ENCODE measurements at places on chromosomes 7 and 10. TPM values are rescaled to one million over a fixed set of nuclear protein-coding genes. Genes with fewer than 3 reads are reported as not detected.

PGAM2 gene
- total RNA-seq: 9.7 TPM

PDK4 gene
- total RNA-seq: 61.3 TPM

- DNase-seq: no peak
These were observed 52.0 kb downstream of the ABCC2 start for GRCh38 chr10:99834410-99834809.

DNA sequence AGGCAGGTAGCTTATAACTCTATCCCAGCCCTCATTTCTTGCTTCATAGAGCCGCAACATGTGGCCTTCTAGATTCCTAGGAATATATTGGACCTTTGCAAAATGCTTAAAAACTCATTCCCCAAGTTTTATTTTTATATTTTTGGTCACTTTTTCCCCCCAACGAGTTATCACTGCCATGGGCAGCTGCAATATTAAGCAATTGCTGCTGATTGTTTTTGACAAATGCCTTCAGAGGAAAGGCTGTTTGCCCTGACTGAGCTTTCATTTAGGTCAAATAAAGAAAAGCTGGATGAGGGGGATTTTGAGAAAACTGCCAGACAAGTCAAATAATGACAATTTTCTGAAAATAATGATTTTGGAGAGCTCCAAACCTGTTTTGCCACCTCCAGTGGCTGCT, 976.9 kb upstream of the MBL2 start:
- no peak for DNase-seq

DNA sequence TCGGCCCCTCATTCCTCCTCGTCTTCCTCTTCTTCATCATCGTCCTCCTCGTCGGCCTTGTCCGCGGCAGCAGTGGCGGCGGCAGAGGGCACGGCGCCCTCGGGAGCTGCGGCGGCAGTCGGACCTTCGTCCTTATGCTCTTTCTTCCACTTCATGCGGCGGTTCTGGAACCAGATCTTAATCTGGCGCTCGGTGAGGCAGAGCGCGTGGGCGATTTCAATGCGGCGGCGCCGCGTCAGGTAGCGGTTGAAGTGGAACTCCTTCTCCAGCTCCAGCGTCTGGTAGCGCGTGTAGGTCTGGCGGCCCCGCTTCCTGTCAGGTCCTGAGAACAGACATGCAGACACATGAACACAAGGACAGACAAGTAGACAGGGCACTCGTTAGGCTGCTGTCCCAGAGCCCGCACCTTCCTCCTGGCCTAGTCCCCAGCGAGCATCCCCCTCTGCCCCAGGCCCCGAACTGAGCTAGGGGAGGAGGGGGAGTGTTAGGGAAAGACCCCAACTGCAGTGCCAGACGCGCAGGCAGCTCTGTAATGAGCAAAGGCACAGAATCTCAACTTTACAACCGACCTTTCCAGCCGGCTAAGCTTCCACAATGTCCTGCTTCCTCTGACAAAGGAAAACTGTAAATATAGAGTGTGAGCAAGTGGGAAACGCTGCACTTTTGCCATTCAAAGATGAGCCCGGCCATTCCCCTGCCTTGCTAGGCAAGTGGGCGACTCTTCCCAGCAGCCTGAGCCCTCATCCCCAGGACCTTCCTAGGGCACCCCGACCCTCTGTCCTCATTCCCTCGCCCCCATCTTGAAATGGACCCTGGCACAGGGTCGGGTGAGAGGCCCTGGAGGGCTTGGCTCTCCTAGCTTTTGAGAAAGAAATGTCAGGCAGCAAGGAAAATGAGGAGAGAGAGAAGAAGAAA, 1.3 kb downstream of the HOXA7 start:
- no peak for DNase-seq

GRCh38 chr10:69742356-69742695, 59.4 kb upstream of the COL13A1 start:
- no peak for DNase-seq

GRCh38 chr10:97714401-97715258, 1.1 kb downstream of the MARVELD1 start:
- peak; percentile 85 for DNase-seq

- DNase-seq: no peak
These were observed 214.9 kb downstream of the GPAM start for GRCh38 chr10:111968647-111969046.
